ENCODE measurements at places on chromosomes 6 and 20. TPM values are rescaled to one million over a fixed set of nuclear protein-coding genes. Genes with fewer than 3 reads are reported as not detected.

DNA sequence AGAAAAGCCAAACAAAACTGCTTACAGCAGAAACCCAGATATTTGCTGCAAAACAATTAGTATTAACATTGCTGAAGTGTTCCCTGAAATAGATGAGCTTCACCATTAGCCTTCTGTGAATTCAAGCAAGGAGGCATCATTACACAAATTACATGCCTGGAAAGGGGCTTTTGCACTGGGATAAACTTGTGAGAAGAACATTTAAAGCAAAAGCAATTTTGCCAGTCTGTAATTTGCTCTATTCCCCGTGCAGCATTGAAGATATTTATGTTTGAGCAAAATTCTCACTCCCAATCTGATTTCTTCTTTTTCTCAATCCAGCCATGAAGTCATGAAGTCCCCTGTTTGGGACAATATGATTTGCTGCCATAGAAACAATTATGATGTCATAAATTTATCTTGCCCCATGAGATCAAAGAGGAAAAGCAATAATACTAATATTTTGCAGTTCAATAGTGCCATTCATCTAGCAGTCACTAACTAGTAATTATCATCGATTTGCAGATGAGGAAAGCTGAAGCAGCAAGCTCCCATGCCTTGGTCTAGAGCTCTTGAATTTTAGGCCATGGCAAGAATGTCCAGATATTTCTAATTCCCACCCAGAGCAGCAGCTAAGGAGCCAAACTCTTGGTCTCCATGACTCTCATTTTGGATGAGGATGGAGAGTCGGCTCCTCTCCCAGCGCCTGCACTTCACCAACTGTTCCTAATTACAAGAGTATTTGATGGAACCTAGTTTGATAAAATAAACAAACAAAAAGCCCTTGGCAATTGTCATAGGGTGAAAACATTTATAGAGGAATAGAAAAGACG lies 49.5 kb upstream of the CCN6 start:
- peak; percentile 45 for ATAC-seq

Gene PRR18
- total RNA-seq = not detected

- ATAC-seq = no peak
Measured at GRCh38 chr20:42530855-42531448, 658.8 kb downstream of the PTPRT start.

Gene COL20A1
- not detected for total RNA-seq

Gene ARFGAP1
- 48.2 TPM for total RNA-seq

Gene HLA-DRB1
- 5.8 TPM for total RNA-seq

GRCh38 chr6:3304500-3305215 lies 45.9 kb downstream of the PSMG4 start:
- no peak for ATAC-seq

GRCh38 chr6:76644231-76644630 lies 571.8 kb upstream of the IMPG1 start:
- no peak for ATAC-seq

Gene CRISP2
- total RNA-seq = not detected

Gene PGBD1
- 6.5 TPM for total RNA-seq

DNA sequence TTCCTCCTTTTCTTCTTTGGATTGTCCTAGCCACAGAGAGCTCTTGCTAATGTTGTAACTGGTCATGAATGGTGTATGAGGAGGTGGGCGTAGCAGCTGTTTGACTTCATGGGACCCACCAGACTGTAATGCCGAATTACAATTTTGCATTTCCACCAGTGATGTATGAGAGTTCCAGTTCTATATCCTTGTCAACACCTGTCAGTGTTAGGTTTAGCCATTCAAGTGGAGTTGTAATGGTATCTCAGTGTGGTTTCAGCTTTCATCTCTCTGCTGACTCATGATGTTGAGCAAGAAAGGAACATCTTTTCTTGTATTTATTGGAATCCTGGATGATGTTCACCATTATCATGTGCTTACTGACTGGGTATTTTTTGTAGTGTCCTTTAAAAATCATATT lies 5.1 kb downstream of the IGF2R start:
- no peak for ATAC-seq

DNA sequence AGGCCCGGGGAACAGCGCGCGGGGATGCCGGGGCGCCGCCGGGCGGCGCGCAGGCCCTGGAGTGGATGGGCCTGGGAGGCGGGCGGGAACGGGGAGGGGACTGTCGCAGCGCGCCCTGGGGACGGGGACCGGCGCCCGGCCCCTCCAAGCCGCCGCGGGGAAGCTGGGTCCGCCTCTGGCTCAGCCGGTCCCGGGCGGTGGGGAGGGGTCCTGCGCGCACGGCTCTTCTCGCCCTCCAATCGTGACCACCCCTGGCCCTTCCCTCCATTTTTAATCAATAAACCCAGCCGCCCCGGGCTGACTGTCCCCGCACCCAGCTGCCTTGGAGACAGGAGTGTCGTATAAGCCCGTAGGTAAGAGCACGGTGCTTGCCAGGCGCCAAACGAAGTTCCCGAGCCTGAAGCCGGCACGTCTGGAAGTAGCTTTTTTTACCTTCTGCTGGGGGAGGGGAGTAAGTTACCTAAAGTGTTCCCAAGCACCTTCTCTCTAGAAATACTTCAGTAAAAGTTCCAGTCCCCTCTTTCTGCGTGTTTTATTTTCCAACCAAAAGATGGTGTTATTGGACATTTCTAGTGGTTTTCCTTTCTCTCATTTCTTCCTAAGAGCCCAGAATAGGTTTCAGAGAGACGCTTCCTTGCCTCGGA lies 780 bp upstream of the TAF4 start:
- ATAC-seq = no peak

- no peak for ATAC-seq
Measured at GRCh38 chr6:163916315-163917081, 502.0 kb downstream of the QKI start.

DNA sequence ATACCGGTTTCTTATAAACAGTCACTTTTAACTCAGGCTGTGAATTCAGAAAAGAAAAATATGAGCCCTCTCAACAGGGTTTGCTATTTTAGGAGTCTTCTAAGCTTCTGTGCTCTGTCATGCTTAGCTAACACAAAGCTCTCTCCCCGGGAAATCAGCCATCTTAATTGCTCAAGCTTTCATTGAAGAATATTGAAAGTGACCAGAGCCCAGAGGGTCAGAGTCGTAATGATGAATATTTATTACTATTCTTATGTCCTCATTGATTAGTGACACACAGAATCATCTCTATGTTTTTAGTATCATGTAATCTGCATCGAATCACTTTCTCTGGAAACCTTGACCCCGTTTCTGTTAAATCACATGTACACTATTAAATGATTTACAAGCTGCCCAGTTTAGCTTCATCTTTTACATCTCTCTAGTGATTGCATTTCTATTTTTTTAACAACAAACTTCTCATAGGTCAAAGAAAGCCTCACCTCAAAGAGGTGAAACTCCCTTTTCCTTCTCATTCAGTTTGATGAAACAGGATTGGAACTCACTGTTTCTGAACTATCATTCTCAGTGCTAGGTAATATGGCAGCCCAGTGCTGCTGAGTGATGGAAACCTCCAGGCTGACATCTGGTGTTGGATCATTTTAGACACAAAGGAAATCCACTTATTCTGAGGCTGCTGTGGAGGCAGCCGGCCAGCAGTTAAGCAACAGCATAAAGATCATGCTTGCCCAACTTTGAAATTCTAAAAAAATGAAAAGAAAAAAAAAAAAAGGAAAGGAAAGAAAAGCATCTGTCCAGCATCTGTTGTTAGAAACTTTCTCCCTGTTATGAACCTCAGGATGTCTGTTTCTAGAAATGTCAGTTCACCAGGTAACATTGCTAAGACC lies 96.3 kb downstream of the RFPL4B start:
- ATAC-seq = peak; percentile 80

DNA sequence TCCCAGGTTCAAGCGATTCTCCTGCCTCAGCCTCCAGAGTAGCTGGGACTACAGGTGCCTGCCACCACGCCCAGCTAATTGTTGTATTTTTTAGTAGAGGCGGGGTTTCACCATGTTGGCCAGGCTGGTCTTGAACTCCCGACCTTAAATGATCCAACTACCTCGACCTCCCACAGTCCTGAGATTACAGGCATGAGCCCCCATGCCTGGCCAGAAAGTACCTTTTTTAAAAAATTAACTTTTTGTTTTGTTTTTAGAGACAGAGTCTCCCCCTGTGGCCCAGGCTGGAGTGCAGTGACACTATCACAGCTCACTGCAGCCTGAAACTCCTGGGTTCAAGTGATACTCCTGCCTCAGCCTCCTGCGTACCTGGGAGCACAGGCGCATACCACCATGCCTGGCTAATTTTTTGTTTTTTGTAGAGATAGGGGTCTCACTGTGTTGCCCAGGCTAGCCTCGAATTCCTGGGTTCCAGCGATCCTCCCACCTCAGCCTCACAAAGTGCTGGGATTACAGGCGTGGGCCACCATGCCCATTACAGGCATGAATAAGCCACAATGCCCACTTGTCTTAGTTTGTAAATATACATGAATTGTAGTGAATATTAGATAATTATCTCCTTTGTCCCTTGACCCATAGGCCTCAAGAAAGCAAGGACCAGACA lies 17.4 kb upstream of the EEF1A1 start:
- ATAC-seq = no peak

DNA sequence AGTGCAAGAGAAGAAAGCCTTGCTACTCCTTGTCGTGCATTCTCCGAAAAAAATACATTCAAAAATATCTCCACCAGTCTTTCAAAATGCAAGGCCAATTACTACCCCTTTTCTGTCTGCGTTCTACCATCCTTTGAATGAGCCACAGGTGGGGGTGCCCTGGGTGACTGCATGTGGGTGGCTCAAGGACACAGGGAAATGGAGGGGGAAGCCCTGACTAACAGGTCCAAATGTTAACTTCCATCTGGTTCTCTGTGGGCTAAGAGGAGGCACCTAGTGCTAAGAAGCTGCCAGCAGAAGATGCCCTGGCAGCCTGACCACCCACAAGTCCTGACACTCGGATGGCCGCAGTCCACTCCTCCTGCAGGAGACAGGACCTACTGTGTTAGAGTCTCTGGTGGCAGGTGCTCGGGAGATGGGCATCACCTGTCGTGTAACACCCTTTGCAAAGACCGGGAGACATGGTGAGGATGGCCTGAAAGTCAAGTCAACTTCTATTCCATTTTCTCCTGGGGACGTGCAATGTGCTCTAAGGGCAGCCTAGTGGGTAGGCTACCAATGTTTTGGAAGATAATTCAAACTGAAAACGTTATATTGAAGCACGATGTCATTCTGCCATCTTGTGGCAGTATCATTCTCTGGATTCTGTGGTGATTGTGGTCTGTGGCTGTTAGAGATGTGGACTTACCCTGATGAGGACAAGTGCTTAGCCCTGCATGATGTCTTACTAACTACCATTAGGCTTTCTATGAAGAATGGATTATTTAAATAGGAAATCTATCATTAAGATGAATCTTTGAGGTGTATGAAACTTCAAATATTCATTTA lies 27.4 kb upstream of the IGF2R start:
- no peak for ATAC-seq

GRCh38 chr6:107408714-107409113 lies 50.6 kb downstream of the PDSS2 start:
- ATAC-seq = no peak

- ATAC-seq = no peak
Measured at GRCh38 chr6:107697682-107698081, 126.4 kb downstream of the SCML4 start.

GRCh38 chr6:16633961-16634360 lies 127.3 kb downstream of the ATXN1 start:
- ATAC-seq = no peak

DNA sequence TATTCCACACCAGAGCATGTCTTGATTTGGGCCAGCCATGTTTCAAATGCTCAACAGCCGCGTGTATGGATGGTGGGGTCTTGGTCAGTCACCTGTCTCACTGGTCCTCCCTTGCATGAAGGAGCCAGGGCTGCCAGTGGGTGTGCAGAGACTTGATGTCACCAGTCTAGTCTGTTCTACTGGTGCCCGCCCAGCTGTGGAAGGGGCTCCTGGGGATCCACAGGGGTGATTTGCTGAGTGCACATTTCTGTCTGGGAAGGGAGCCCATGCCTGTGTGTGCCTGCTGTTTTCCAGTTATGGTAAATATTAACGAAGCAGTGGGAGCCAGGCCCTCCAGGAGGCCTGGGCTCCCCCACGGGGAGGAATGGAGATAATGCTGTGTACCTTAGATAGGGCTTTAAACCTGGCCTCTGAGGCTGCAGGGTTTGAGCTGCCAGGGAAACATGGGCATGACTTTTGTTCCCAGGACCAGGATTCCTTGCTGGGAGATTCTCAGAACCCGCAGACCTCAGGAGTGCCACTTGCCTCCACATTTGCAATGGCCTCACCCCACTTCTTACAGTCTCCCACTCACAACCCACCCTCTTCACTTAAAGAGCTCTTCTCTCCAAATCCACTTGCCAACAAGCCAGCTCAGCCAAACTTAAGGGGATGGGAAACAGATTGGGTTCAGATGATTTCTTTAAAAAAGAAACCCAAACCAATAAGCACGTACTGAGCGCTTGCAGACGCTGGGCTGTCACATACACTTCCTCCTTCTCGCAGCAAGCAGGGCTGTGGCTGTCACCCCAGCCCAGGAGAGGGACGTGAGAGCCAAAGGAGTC lies 54.1 kb downstream of the VEGFA start:
- ATAC-seq = peak; percentile 31

Gene LY6G6F
- not detected for total RNA-seq

- ATAC-seq = no peak
Measured at GRCh38 chr6:101435038-101435437, 41.5 kb downstream of the GRIK2 start.

- no peak for ATAC-seq
Measured at GRCh38 chr6:31545291-31545690, 1.1 kb downstream of the ATP6V1G2 start.

GRCh38 chr20:30484749-30485070 lies 772.8 kb upstream of the DEFB115 start:
- no peak for ATAC-seq

Gene ZSWIM3
- 2.8 TPM for total RNA-seq

Measured in gastroesophageal sphincter (tissue), 4 donors.